ENCODE measurements at places on chromosomes 12 and 14.

GRCh38 chr14:76329154-76329928, 46.6 kb upstream of the ESRRB start:
- no peak for DNase-seq

- no peak for DNase-seq
Observed at GRCh38 chr14:91363776-91364523, 53.7 kb downstream of the CCDC88C start.

DNA sequence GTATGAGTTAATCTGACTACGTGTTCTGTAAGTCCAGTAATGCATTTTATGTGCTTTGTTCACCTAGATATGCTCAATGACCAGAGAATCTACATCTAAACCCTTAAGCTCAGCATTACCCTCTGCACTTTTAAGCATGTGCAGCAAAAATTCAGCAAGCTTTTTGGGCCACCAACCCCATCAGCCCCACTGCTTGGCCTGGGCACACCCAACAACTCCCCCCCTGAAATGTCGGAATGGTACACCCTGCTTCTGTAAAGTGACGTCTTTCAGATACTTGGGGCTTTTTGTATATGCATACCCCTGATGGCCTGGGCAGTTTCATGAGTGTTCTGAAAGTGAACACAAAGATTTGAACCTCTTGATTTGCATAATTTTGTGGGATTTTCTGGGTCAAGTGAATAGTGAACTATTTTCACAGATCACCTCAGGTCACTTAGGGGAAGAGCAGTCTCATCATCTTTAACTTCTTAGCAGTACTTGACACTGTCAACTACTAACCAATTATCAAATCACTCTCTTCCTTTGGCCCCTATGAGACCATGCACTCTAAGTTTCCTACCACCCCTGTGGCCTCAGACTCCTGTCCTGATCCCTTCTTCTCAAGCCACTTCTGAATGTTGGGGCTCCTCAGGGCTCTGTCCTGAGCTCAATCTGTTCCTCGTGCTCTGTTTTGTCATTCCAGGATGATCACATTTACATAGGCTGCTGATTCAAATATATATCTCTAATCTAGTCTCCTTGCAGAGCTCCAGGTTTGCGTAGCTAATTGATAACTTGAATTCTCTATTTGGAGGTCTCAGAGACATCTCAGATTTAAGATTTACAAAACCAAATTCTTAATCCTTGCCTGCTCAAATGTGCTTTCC, 36.3 kb upstream of the PPM1A start:
- DNase-seq = no peak

GRCh38 chr12:25979563-25979962, 21.1 kb downstream of the RASSF8 start:
- DNase-seq = no peak

DNA sequence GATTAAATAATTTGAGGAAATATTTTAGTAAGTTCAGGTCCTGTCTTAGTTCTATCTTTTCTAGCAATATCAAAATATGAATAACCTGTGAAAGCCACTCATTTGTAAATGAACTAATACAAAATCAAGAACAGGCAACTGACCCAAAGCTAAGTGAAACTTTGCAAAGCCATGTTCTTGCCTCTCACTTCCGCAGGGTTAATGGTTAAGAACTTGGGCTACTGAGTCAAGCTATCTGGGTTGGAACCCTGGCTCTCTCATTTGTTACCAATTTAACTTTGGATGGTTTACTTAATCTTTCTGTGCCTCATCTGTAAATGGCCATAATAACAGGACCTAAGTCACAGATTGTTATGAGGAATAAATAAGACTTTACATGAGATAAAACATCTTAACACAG, 2.8 kb downstream of the KIF21A start:
- no peak for DNase-seq

- no peak for DNase-seq
Observed at GRCh38 chr12:68482014-68482413, 128.7 kb upstream of the RAP1B start.

DNA sequence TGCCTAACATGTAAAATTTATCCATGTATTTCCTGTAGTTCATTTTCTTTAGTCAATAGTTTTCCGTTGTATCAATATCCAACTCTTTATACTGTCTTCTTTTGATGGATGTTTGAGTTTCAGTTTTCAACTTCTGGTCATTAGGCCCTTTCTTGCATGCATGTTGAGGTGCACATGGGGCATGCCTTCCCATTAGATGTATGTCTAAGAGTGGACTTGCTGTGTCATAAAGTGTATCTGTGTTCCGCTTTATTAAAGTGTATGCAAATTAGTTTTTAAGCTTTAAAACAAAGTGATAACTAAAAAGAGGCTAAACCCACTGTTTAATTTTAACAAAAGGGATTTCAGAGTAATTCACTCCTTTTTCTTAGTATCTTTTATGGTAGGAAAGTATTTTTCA, 441.1 kb downstream of the PCNX1 start:
- DNase-seq = no peak

DNA sequence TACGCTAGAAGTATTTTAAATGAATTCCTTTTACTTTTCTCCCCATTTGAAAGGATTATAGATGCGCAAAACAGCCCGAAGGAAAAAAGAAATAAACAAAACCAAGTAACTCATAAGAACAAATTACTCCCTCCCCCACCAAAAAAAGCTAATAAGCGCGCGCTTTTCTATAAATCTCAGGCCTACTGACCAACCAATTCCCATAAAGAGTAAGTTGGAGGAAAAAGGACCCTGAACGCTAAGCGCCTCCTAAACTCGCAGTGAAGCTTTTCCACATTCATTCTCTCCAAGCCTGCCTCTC, 588 bp downstream of the MBIP start:
- DNase-seq = no peak

GRCh38 chr14:86815341-86815740, 1177.6 kb downstream of the GALC start:
- no peak for DNase-seq

- DNase-seq = no peak
Observed at GRCh38 chr14:71852181-71852580, 80.0 kb upstream of the RGS6 start.

DNA sequence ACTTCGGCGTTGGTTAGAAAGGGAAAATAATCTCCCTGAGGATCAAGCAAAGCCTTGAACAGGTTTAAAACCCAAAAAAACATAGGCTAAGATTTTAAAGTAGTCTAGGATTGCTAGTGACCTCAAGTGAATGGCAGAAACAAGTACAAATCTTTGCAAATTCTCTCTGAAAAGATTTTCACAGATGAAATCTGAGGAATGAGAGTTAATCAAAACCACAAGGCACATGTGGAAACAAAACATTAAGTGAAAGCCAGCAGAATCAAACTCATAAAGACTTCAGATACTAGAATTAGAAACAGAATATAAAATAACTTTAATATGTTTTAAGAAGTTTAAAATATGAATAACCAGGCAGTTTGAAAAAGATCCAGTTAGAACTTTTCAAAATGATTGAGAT, 52.2 kb upstream of the CFL2 start:
- no peak for DNase-seq

GRCh38 chr12:21054334-21054733, 76.7 kb upstream of the SLCO1B1 start:
- no peak for DNase-seq

- DNase-seq = no peak
Observed at GRCh38 chr12:74889563-74890236, 319.9 kb downstream of the KCNC2 start.

DNA sequence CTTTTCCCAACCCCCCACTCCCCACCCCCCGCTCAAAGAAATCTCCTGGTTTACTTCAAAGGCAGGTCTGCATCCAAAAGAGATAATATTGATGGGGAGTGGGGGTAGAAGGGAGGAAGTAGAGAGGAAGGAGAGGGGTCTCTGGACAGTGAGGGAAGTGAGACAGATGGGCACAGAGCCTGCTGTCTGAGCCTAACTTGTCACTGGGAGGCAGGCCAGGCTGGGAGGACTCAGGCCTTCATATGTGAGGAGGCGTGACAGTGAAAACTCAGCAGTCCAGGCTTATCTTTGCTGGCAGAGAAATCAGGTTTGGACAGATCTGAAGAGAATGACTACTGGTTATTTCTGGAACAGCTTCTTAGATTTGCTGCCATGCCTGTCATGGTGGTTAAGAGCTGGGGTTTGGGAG, 192.3 kb downstream of the NUAK1 start:
- no peak for DNase-seq

DNA sequence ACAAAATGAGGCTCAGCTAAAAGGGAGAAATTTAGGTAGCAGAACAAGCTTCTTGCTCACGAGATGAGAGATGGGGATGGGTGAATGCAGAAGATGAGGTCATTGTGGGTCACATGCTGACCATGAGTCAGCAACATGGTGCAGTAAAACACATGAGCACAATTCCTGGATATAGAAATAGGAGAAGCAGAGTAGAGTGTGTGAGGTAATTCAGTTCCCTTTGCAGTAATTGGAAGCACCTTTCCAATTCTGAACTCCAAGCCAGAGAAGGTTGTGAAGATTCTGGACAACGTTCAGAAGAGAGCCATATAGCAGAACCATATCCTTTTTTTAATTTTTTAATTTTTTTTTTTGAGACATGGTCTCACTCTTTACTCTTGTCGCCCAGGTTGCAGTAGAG, 62.0 kb upstream of the LMNTD1 start:
- DNase-seq = no peak

DNA sequence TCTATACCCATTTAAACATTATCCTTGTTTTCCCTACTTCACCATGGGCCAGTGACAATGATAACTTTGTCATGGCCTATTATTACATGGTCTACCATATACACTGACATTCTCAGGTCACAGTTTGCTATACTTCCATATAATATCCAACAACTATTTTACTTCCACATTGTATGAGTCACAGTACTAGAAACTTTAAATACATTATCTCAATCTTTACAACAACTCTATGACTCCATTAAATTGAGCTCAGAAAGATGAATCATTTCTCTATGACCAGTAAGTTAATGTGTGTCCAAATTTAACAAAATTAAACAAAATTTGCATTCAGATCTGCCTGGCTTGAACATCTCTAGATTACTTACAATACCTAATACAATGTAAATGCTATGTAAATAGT, 93.9 kb downstream of the PLEKHG7 start:
- DNase-seq = no peak

DNA sequence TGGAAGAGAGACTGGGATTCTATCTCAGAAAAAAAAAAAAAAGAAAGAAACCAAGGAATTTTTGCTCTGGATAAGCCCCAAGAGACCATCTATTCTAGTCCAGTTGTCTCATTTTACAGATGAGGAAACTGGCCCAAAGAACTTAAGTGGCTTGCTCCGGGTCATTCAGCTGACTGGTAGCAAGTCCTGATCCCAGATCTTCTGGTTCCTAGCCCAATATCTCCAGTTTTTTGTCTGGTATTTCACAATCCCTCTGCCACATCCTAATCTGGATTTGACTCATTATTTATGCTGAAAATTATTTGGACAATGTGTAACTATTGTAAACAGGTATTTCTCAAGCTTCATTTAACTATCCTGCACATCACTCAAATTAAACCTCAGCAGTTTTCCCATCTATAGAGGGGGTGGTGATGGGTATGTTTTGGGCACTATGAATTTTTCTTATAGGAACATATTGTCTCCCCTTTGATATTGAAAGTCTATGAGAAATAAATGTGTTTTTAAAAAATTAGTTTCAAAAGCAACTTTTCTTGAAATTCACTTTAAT, 43.4 kb downstream of the PPP2R5E start:
- no peak for DNase-seq

DNA sequence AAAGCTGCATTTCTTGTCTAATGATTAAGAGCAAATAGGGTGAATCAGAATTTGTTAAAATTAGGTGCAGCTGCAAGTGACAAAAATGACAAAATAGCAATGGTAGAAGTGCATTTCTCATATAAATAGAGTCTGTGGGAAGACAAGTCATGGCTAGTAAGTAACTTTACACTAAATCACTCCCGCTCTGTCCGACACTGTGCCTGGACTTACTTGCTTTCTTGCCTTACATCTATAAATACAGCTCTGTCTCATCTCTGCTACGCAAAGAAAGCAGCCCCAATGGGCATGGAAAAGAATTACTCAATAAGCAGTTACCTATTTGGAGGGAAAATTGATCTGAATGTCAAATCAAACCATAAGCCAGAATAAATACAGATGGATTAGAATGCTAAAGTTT, 245.4 kb upstream of the KRR1 start:
- DNase-seq = no peak

DNA sequence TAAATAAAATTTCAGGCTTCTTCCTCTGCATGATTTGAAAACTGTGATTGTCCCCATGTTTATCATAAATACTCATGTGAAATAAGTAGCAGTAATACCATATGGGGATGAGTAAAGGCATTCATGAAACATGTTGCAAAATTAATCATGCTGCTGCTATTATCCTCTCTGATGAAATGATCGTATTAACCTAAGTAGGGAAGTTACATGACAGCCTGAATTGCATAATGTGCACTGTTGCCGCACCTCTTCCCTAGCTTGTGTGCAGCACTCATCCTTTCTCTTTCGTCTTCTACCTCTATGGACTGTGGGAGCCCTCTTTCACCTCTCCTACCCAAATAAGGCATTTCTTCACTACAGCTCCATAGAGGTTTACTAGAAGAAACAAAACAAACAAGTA, 367.6 kb downstream of the SOX5 start:
- no peak for DNase-seq

DNA sequence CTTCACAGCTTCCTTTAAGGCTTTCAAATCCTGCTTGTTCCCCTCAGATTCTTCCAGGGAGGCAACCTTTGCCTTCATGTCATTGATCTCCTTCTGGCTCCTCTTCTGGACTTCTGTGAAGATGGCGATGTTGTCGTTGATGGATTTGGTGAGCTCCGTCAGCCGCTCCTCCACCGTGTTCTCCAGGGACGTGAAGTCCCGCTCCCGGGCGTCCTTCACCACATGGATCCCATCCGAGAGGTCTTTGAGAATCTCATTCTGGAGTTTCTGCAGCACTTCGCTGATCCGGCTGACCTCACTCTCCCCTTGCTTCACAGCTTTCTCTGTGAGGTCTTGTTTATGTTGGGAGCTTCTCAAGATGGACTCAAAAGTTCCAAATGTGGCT, 7.9 kb downstream of the CKAP4 start:
- no peak for DNase-seq

DNA sequence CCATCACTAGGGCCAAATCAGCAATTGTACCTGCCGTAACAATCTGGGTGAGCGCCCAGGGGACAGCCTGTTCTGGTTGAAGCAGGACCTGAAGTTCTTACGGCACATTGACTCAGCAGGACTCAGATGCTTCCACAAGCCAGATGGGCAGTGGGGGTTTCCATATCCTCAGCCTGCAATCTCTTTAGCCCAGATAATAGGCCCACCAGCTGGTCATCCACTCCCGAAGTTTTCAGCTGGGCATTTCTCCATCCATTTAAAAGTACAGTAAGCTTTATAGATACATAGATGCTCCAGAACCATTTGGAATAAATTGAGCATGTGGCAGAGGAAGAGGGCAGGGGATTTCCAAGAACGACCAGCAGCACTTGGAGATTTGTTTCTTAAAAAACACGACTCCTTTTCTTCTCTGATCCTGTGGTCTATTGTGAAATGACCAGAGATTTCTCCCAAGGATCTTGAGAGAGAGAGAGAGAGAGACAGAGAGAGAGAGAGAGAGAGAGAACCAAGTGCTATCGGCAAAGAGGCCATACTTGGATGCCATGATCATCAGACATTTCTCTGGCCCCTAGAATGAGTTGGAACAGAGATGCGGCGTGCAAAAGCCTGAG, 74.8 kb upstream of the PLXNC1 start:
- no peak for DNase-seq

DNA sequence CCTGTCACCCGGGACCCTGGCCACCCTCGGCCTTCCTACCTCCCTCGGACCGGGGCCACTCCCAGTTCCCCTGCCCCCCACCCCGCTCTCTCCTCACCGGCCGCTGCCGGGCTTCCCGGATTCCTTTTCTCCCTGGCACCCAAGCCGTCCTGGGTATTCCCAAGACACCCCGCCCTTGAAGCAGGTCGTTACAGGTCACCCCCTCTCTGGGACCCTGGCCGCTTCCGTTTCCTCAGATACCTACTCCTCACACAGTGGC, 493 bp downstream of the NUMB start:
- DNase-seq = no peak
